ENCODE measurements at places on chromosomes 4 and X. TPM values are rescaled to one million over a fixed set of nuclear protein-coding genes. Genes with fewer than 3 reads are reported as not detected.

Gene TECRL
- not detected for total RNA-seq

Gene ZNF718
- total RNA-seq, result 11.5 TPM

Gene SLITRK2
- total RNA-seq, result not detected

Gene TMSB15A
- not detected for total RNA-seq

Gene SYN1
- 0.58 TPM for total RNA-seq

Gene CLDN34
- not detected for total RNA-seq

Gene NPY1R
- total RNA-seq, result not detected

Gene CYSLTR1
- 2.8 TPM for total RNA-seq

Measured in activated CD8-positive, alpha-beta T cell treated with anti-CD3 and anti-CD28 coated beads, Interleukin-2, amount 10 ng/mL, durations not matched to agents 7 days and 5 days (primary cell).